ENCODE measurements at places on chromosomes 3 and 15.

- no peak for DNase-seq
Observed at GRCh38 chr3:103210583-103210982, 775.8 kb downstream of the ZPLD1 start.

- DNase-seq = no peak
Observed at GRCh38 chr3:23430781-23431398, 227.8 kb downstream of the UBE2E2 start.

GRCh38 chr3:127483005-127483641 lies 107.4 kb downstream of the TPRA1 start:
- no peak for DNase-seq

GRCh38 chr3:150227839-150228238 lies 180.3 kb upstream of the TSC22D2 start:
- no peak for DNase-seq

DNA sequence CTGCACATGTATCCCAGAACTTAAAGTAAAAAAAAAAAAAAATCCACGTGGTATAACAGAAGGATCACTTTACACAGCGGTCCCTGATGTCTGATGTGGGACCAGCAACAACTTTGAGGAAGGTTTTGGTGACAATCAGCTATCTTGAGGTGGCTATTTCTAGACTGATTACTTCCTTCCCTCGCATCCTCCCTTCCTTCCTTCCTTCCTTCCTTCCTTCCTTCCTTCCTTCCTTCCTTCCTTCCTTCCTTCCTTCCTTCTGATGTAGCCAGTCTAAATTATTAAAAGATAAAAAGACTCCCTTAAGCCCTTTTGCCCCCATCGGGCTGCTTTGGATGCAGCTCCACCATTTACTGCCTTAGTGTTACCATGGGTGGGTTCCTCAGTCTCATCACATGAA lies 14.9 kb downstream of the SORD start:
- DNase-seq = no peak

- no peak for DNase-seq
Observed at GRCh38 chr15:68389041-68389930, 42.7 kb downstream of the ITGA11 start.

GRCh38 chr3:184514171-184514490 lies 47.5 kb upstream of the EPHB3 start:
- DNase-seq = no peak

DNA sequence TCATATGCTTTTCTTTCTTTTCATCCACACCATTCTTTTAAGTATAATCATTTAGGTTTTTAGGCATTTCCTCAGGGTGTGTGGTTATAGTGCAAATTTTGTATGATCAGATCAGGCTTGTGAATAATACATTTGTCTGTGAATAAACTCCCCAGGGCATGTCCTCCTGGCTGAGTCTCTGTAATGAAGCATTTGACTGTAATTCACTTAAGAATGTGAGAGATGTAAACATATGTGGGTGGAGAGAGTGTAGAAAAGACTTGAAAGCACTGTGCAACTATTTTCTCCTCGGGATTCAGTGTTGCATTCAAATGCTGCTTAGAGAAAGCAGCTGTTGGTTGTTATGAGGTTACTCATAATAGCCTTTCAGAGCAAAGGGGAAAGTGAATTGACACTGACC lies 996.5 kb downstream of the TUSC7 start:
- no peak for DNase-seq

DNA sequence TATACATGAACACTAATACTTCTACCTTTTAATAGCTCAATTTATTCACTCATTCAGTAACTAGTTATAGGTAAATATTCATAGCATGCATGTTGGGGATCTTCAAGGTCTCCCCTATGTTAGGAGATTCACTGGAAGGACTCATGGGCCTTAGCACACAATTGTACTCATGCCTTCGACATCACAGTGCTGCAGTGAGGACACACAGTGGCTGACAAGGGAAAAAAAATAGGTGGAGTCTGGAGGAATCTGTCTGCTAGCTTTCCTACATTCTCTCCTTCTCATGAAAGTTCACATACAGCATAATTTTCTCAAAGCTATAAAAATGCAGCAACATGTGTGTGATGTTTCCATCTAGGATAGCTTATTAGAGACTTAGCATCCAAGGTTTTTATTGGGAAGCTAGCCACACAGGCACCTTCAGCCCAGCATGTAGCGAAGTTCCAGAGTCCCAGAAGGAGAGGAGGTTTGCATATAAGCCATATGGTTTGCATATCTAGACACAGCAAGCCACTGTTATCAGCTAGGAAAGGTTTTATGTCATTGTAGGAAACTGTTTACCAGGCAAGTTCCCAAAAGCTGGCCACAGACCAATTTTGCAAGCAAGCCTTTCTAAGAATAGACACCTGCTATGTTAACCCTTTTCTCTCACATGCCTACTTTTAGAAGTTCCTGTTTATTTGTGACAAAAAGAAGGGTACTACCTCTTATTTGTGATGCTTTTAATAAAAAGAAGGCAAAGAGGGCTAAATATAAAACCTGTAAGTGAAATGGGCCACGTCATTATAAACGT lies 46.4 kb downstream of the MORC1 start:
- no peak for DNase-seq

Measured in stimulated activated CD4-positive, alpha-beta T cell treated with anti-CD3 and anti-CD28 coated beads, Interleukin-1b, Interleukin-23, amount 100 ng/mL, for 1 hour (primary cell).